ENCODE measurements at places on chromosomes 3 and 15.

- DNase-seq, result no peak
Measured at GRCh38 chr3:83033133-83033532, 1271.7 kb upstream of the GBE1 start.

GRCh38 chr3:46367811-46368210, 2.9 kb upstream of the CCR5 start:
- no peak for DNase-seq

DNA sequence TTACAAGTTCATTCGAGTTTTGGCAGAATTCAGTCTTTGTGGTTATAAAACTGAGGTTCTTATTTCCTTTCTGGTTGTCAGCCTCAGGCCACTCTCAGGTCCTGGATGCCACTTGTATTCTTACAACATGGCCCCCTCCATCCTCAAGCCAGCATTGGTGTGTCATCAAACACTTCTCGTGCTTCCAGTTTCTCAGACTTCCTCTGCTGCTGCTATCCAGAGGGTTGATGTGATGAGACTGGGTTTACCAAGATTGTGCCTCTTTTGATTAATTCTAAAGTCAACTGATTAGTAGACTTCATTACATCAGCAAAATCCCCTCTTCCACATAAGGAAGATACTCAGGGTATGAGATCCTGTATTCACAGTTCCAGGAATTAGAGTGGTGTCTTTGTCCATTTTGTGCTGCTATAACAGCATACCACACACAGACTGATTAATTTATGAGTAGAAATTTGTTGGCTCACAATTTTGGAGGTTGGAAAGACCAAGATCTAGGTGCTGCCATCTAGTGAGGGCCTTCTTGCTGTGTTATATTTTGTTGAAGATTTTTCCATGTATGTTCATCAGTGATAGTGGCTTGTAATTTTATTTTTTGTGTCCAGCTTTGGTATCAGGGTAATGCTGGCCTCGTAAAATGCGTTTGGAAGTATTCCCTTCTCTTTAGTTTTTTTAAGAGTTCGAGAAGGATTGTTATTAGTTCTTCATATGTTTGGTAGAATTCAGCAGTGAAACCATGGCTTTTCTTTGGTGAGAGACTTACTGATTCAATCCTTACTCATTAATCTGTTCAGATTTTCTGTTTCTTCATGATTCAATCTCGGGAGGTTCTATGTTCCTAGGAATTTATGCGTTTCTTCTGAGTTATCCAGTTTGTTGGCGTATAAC, 11.1 kb downstream of the LRCH3 start:
- no peak for DNase-seq

GRCh38 chr3:110686701-110687100, 384.9 kb upstream of the NECTIN3 start:
- DNase-seq, result no peak

DNA sequence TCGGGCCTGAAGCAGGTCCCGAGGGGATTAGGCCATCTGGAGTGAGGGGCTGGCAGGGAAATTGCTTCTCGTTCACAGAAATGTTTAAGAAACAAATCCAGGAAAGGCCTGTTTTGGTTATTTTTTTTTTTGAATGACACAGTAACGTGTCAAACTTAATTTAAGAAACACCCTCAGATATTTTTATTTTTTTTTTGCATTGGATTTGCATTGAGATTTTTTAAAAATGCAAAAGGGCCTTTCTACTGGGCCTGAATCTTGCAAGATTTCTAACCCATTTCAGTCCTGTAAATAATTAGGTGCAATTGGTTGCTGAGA, 25.0 kb upstream of the KLF13 start:
- DNase-seq, result no peak

- no peak for DNase-seq
Measured at GRCh38 chr15:95840004-95840403, 490.5 kb upstream of the NR2F2 start.

GRCh38 chr3:124928333-124929202, 6.0 kb downstream of the MUC13 start:
- peak; percentile 55 for DNase-seq

- no peak for DNase-seq
Measured at GRCh38 chr3:159091936-159092335, 290.1 kb downstream of the MFSD1 start.

DNA sequence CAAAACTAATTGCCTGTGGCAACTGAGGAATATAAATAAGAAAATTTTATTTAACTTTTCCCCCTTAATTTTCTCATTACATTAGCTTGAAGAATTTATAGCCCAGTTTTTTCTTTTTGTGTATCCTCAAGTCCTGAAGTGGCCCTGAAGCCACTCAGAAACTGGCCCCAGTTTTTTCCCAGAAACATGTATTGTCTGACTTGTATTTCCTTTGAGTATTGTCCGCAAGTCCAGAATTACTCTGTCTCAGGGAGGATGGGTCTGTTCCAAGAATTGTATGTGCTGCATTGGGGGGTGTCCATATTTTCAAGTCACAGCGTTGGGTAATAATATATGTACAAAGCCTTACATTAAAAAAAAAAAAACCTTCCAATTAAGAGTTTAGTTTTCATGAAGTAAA, 149.7 kb upstream of the IL12A start:
- DNase-seq, result no peak

DNA sequence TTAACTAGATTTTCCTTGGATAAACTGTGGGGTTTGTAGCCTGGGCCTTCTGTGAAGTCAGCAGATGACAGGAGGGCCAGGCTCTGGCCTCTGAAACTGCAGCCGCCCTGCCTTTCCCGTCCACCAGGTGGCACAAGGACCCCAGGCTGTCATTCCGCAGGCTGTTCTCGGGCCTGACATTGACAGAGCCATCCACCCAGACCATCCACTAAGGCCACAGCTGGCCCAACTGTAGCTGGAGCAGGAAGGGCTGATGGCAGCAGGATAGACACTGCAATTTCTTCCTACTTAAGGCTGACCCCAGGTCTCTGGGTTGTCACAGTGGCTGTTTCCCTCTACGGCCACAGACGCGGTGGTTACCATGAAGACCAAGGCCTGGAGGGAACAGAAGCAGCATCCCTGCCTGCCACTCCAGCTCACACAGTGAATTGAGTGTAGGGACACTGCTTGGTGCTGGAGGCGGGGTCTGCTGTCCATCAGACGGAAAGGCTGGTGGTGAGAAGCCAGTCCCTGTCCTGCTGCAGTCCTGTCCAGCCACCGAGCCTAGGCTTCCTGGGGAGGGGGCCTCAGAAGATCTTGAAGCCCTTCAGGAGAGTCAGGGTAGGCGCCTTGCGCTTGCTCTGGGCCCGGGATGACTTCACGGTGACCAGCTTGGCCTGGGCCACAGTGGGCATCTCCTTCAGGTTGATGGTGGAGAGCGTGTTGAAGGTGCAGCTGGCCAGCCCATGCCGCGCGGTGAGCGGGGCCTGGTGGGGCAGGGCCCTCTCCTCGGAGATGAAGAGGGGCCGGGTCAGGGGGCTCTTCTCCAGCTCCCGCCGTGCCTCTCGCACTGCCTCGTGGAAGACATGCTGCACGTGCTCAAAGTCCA, 9.4 kb downstream of the SLC51B start:
- DNase-seq, result peak; percentile 36

DNA sequence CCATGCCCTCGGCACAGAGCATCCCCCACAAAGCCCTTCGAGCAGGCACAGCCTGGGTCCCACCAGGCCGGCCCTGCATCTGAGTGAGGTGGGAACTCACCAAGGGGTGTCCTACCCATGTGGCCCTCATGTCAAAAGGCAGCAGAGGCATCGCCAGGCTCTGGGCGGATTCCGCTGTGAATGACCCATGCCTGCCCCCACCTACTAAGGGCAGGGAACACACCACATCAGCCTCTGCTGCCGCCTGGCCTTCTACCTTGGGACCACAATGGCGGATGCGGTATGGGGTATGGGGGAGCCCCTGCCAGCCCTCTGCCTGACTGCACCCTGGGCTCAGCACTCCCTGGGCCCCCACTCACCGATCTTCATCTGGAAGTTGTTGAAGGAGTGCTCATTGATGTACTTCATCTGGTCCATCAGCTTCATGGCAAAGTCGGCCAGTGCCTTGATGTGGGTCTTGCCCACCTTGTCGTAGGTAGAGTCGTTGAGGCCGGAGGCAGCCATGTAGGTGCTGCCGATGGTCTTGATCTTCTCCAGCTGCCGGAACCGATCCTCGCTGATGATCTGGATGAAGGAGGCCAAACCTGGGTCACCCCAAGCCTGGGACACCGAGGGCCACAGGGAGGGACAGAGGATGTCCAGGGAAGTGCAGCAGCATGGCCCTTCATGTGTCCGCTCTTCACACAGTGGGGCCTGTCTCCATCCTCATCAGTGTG, 87.8 kb downstream of the SEC22A start:
- DNase-seq, result no peak

DNA sequence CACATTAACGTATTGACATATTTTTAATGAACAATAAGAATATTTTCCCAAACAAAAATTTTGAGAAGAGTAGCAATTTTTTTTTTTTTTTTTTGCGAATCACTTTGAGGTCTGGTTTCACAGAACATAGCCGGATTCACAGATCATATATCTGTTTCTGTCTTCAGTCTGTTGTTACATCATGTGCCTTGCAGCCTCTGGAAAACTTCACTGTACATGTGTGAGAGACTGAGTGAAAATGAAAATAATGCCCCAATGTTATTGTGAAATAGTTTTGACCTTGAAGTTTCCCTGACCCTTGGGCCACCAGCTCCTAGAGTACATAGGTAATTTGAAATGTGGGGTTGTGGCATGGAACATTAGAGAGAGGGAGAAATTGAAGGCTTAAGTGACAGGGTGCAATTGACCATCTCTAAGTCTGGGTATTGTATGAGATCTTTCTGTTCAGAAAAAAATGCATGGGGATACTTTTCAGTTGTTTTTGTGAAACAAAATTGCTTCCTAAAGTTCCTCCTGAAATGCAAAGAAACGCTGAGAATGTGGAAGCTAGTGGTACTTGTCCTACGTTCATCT, 14.0 kb downstream of the ITPR1 start:
- DNase-seq, result no peak

GRCh38 chr3:193240850-193241706, at the start of gene PLAAT1:
TSS of gene PLAAT1 (plus strand) at chr3:193241222. CDS start at chr3:193255651, 14,429 bp downstream.
- DNase-seq, result peak; percentile 68

GRCh38 chr15:38631119-38632075, 66.8 kb upstream of the RASGRP1 start:
- no peak for DNase-seq

DNA sequence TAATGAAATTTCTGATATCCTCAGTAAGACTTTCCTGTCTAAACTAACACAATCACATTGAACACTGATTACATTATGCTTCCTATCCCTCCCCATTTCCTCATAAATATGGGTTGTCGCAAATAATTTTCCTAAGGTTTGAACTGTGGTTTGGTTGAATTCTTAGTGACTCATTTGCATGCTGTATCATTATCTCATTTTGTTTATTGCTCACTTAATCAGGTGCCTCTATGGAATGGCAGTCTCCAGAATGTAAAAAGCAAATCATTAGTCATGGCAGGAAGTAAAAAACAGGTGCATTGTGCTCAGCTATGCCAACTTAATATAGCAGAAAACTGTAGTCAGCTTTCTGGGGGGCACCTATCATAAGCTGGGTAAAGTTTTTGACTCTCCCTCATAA, 216.0 kb upstream of the ZBTB20 start:
- DNase-seq, result peak; percentile 68

- no peak for DNase-seq
Measured at GRCh38 chr3:77321646-77322045, 281.7 kb downstream of the ROBO2 start.

GRCh38 chr3:143510601-143511000, 337.7 kb downstream of the SLC9A9 start:
- no peak for DNase-seq

DNA sequence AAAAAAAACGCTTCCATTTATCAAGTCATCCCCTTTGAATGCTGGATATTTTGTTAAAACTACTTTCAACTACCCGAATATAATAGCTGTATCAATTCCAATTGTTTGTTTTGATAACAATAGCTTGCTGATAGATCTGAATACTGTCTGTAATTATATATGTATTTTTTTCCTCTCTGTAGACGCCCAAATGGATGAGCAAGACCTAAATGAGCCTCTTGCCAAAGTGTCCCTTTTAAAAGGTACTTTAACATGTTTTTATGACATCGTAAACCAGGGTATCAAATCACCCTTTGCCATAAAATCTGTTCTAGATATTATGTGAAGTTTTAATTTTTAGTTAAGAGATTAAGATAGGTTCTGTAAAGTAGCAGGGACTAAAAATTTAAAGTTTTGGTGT, 111.5 kb upstream of the FLNB start:
- no peak for DNase-seq

GRCh38 chr3:23837286-23837685, 31.5 kb downstream of the UBE2E1 start:
- no peak for DNase-seq

- no peak for DNase-seq
Measured at GRCh38 chr3:2204054-2204453, 105.4 kb downstream of the CNTN4 start.

- DNase-seq, result no peak
Measured at GRCh38 chr3:70530626-70531025, 218.2 kb upstream of the MDFIC2 start.

GRCh38 chr15:72116731-72117485, 1.0 kb downstream of the MYO9A start:
- DNase-seq, result peak; percentile 36

DNA sequence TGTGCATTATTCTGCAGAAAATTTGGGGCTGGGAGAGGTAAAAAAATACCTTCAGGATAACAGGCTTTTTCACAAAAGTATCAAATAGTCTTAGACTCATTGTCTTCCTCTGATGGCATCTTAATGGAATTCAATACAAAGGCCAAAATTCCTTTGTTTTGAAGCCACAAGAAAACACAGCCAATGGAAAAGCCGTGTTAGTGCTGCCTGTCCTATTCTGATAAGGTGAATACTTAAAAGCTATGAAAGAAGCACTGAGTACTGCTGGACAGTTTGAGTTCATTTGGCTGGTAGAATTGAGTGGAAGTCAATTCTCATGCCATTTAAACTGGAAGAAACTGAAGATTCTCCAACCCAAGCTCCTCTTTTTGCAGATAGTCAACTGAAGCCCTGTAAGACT, 395.3 kb upstream of the TPRG1 start:
- DNase-seq, result no peak

GRCh38 chr3:152299249-152299976, 30.7 kb downstream of the MBNL1 start:
- DNase-seq, result no peak

GRCh38 chr3:50300681-50301254, 1.6 kb upstream of the HYAL3 start:
- DNase-seq, result no peak

GRCh38 chr15:89104172-89104564, 15.9 kb downstream of the ABHD2 start:
- no peak for DNase-seq

DNA sequence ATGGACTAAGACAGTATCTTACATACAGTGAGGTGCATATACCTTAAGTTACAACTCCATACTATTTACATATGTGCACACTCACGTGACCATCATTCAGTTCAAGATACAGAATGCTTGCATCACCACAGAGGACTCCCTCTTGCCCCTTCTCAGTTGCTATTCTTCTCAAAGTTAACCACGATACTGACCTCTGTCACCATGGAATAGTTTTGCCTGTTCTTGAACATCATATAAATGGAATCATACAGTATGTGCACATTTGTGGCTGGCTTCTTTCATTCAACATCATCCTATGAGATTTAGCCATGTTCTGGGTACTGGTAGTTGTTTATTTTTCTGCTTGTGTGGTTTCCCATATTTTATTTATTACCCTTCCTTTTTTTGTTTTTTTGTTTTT, 10.4 kb upstream of the ZSCAN2 start:
- no peak for DNase-seq
